Stimulated activated CD8-positive, alpha-beta memory T cell treated with anti-CD3 and anti-CD28 coated beads, Interleukin-2, amount 100 ng/mL, for 48 hours (primary cell): ENCODE measurements at places on chromosomes 16 and 17.

- DNase-seq, result no peak
Measured at GRCh38 chr17:16478649-16479048, 13.3 kb downstream of the LRRC75A start.

- no peak for DNase-seq
Measured at GRCh38 chr17:67716405-67716798, 1.3 kb upstream of the NOL11 start.

DNA sequence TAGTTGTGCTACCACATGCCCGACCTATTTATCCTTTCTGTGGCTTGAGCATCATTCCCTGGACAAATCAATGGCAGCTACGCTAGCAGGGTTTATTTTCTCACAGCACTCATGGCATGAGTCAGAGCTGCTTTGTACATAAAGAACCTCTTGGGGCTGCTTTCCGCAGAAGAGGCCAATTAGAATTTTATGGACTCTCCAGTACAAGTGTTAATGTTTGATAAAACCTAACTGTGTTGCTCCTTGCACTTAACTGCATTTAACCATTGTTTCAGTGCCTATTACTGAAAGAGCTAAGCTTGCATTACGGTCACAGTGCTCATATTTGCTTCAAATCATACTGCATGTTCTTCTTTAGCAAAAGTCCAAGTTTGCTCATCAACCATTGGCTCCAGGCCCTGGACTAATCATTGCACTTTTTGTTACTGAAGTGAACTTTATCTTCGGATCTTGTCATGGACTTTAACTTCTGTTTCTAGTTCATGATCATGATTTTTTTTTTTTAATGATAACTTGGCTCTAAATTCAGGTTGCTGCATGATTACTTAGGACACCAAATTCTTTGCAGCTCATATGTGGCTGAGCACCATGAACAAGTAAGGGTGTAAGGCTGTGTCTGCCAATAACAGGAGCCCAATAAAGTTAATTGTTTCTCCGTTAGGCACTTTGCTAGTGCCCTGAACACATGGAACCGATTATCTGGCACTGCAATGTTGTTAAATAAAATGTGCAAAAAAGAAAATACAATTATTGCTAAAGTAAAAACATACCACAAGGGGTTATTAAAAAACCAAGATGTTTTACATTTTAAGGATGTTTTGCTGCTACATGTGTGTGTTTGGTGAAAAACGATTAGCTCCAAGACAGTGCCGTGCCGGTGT is 492.2 kb downstream of the KCNJ2 start:
- DNase-seq, result no peak

DNA sequence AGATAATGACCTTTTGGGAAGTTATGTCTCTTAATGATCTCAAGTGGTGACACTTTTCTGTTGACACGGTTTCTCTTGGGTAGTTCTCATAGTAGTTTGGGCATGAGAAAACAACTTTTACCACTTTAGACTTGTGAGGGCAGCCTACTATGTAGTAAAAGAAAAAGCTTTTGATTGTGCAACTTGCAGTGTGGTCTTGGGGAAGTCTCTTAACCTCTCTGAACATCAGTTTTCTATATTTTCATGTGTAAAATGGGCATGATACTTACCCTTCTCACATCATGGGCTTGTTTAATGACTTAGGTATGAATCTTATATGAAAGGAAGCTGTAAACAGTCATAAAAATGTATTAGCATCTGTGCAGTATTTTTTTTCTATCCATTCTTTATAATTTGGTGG is 11.2 kb downstream of the NF1 start:
- no peak for DNase-seq

DNA sequence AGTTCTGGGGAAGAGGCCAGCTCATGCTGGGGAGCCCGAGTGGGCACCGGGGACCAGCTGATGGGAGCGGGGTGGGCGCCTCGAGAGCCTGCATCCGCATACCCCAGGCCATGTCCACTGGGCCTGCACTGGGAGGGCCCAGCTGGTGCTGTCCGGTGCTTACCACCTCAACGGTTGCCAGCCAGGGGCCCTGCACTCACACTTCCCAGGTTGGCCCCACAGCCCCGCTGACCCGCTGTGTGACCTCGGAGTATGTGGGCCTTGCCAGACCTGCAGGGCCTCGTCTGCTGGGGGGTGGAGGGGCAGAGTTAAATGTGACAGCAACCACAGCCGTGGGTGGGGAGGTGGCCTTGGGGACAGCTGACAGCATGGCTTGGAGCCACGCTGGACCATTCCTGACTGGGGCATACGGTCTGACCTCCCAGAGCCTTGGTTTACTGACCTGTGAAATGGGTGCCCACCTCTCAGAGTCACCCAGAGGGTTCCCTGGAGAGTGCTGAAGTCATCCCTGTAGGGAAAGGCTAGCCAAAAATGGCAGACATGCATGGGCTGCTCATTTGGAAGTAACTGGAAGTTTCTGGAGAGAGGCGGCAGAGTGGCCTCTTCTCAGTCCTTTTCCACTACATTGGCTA is 5.4 kb upstream of the GAA start:
- DNase-seq, result no peak

DNA sequence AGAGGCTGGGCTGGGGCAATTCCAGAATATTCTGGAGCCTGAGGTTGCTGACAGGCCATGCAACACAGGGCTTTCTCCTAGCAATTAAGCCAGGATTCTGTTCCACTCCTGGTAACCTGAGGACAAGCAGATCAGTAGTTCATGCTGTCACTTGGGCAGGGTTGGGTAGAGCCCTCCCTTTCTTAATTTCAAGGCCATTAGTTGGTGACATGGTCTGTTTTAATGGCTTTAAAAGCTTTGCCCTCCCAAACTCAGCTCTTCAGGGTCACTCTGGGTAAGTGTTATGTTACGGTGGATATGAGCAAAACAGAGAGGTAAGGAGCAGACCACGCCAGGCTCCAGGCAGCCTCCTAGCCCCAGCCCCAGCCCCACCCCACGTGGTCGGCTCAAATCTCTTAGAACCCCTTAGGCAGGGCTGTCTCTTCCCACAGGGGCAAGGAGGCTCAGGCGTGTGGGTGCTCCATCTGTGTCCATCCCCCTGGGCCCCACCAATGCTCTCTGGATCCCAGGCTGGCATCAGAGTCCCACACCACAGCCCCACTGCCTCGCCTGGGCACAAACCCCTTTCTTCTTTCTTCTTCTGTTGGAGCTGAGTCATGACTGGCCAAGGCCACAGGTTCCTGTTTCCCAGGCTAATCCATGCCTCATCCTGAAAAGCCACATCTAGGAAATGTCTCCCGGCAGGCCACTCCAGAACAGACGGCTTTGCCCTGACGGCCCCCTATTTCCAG is 27.5 kb downstream of the CEP295NL start:
- no peak for DNase-seq

DNA sequence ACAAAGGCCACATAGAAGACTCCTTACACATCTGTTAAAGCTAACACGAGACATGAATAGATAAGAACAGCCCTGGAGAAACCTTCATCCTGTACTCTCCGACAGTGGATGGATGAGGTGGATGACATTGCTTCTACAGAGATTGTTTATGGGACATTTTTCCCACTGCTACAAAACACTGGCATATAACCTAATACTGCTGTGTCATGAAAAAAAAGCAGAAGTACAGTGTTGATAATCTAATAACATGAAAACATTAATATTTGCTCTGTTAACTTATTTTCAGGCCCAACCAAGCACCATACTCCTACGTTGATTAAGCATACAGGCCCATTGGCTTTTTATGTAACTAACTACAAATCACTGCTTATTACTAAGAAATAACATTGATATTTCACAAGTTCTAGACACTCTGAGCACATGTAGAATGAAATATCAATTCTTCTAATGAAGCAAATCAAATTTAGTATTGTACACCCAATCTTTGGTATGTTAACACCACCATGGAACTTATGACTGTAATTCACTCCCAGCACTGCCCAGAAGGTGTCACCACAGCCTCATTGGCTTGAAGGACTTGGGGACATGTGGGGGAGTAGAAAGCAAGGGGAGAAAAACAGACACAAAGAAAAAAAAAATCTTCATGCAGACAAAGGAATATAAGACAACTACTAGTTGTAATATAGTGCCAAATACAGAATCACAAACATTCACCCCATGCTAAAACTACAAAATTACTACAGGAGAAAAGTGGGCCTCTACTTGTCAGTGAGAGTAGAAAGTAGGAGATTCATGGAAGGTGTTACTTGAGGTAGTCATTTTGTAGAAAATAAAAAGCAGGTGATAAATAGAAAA is 330.0 kb upstream of the PMFBP1 start:
- no peak for DNase-seq

GRCh38 chr16:82459580-82460256 is 167.1 kb upstream of the CDH13 start:
- DNase-seq, result no peak

DNA sequence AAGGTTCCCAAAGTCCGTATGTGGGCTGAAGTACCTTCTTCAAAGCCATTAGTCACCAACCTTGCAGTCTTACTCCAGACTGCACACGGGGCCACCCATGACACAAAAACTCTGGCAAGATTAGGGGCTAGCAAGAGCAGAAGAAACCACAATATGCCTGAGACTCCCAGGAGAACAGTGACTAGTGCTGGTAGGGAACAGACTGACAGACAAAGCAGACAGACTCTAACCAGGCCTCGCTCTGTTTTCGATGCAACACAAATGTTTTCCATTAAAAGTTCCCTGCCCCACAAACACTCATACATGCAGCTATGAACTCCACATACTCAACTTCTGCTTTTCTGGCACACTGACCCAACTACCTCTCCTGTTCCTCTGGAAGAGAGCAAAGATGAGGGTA is 102.2 kb downstream of the HIC1 start:
- DNase-seq, result no peak
